ENCODE measurements at places on chromosomes 2 and 18.

- DNase-seq, result no peak
Observed at GRCh38 chr2:218295029-218295428, 2.7 kb upstream of the TMBIM1 start.

- DNase-seq, result no peak
Observed at GRCh38 chr2:29245742-29246382, 130.6 kb downstream of the CLIP4 start.

- DNase-seq, result no peak
Observed at GRCh38 chr2:217632043-217632442, 370.8 kb downstream of the TNS1 start.

- no peak for DNase-seq
Observed at GRCh38 chr2:762646-763045, 85.4 kb upstream of the TMEM18 start.

GRCh38 chr18:61606759-61607158, 273.5 kb downstream of the CDH20 start:
- no peak for DNase-seq

GRCh38 chr18:3450012-3450798, at the start of gene TGIF1:
Gene TGIF1, plus strand, starts transcription at chr18:3450172. Its CDS starts 318 bp downstream, at chr18:3450490.
- DNase-seq, result no peak

DNA sequence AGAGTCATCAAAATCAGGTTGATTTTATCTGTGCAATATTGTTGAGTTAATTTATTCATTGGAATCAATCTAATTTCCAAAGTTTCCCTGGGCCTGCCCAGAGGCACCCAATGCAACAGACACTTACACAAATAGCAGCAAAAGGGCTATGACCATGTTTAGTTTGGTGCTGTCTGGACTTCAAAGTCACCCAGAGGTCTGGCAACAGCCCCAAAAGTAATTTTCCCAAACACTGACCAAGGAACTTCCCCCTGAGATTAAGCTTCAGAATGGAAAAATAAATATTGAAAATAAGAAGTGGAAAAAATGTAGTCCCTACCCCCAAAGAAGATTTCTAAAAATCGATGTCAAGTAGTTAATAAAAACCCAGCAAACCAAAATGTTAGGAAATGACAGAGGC, 70.9 kb upstream of the RNF152 start:
- DNase-seq, result no peak

DNA sequence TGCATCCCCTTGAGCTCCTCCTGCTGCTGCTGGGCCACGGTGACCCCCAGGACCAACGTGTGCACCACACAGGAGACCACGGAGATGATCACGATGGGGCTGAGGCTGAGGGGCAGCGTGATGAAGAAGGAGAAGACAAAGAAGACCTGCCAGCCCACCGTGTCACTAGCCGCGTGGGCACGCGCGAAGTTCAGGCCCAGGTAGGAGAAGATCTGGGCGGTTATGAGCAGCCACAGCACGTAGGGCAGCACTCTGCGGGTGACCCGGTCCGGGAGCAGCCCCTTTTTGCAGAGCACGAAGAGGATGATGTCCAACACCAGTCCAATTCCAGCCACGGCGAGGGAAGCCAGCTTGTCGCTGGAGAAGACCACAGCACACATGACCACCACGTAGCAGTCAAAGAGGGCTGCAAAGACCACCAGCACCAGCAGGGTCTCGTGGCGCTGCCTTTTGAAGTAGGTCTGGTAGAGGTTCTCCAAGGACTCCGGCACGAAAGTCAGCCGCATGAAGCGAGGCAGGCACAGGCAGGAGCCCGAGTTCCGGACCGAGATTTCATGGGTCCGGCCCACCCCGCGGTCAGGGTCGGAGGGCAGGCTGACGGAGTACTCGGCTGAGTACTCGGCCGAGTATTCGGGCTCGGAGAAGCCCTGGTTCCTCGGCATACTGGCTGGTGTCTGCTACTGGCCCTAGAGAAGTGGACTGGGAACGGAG, 1.6 kb downstream of the ADCY3 start:
- no peak for DNase-seq

- no peak for DNase-seq
Observed at GRCh38 chr18:40148960-40149359, 1806.1 kb upstream of the PIK3C3 start.

DNA sequence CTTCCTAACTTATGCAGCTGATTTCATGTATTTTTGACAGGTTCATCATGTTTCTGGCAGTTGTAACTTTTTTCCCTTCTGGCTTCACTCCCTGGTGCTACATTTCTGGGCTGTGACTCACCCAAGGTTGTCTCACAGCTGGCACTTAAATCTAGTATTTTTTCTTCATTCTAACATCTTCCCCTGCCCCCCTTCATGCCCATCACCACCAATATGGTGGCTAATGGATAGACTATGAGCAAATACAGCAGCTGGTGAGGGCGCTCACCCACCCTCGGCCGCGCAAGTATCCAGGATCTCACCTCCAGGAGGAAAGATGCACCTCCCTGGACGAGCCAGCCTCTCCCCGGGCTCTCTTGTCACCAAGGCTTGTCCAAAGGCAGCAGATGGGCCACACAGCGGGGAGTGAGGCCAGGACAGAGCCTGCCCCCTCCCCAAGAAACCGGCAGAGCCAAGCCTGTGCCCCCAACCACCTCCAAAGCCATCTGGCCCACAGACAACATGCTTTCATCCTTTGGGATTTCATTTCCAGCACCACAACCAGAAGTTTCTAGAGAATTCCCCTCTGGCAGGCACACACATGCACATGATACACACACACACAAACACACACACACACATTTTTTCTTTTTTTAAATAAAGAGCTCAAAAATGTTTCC, 39.1 kb downstream of the ATOH8 start:
- DNase-seq, result no peak

- DNase-seq, result no peak
Observed at GRCh38 chr2:65293376-65293775, 65.7 kb downstream of the ACTR2 start.

GRCh38 chr18:48817021-48817461, 133.7 kb downstream of the SMAD7 start:
- no peak for DNase-seq

GRCh38 chr2:237879991-237880560, 20.7 kb downstream of the RAMP1 start:
- no peak for DNase-seq

GRCh38 chr18:62209046-62209445, 22.0 kb downstream of the RELCH start:
- no peak for DNase-seq
